ENCODE measurements at places on chromosomes 6 and 20.
A peak's percentile ranks its signal among the peaks of the same experiment; 100 is the strongest.

GRCh38 chr6:16412982-16413381 lies 174.6 kb downstream of the GMPR start:
- no peak for DNase-seq

DNA sequence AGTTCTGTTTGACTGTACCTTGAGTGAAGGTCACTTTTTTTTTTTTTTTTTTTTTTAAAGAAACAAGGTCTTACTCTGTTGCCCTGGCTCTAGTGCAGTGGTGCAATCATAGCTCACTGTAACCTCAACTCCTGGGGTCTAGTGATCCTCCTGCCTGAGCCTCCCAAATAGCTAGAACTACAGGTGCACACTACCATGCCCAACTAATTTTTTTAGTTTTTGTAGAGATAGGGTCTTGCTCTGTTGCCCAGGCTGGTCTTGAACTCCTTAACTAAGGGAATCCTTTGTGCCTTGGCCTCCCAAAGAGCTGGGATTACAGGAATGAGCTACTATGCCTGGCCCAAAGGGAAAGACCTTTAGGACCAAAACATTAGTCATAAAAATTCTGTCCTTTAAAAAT lies 413.7 kb downstream of the CDKAL1 start:
- no peak for DNase-seq

DNA sequence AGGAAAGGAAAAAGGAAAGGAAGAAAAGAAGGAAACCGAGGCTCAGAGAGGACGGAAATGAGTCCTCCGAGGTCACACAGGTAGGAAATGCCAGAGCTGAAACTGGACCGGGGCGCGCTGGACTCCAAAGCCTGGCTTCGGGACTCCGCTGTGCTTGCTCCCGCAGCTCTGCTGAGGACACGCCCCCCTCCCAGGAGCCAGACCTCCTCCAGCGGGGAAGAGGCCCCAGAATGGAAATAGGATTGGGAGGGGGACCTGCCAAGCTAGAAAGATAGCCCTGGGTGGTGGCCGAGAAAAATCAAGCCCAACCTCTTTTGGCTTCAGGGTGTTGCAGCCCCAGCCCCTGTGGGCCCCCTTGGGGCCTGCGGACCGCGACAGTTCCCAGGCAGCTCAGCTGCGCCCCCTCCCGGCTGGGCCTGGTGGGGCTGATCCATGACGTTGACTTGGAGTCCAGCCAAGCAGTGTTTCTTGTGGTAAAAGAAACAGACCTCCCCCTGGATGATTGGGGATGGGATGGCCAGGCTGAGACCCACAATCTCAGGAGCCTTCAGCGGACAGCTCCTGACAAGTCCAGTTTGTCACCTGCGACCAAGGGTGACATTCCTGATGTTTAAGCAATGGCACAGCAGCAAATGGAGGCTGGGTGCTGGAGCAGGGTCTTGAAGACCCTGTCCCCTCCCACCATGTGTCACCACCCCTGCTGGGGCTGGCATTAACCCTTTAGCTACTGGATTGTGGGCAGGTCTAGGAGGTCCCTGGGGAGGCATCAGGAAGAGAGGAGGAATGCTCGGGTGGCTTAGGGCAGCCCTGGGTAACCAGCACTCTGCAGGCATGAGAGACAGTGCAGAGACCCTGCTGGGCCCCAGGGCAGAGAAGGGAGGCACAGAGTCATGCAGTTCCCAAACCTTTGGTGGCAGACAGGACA lies 55.4 kb downstream of the RIPOR3 start:
- DNase-seq, result peak; percentile 85

- no peak for DNase-seq
Measured at GRCh38 chr6:139240161-139241010, 51.4 kb downstream of the TXLNB start.

DNA sequence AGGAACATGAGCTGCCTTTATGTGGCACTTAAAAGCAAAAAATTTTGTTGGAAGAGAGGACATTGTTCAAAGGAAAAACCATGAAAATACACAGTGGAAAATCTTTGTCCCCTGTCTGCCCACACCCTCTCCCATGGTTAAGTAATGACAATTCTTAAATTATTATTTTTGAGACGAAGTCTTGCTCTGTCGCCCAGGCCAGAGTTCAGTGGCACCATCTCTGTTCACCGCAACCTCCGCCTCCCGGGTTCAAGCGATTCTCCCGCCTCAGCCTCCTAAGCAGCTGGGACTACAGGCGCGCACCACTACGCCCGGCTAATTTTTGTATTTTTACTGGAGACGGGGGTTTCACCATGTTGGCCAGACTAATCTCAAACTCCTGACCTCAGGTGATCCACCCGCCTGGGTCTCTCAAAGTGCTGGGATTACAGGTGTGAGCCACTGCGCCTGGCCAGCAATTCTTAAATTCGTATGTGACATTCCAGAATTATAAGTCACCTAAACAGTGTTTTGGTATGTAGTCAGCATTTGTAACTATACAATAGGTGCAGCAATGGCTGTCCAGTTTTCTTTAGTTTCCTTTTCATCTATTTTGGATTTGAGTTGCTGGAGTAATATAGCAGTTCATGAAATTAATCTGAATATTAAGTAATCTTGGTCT lies 636 bp upstream of the SSR1 start:
- no peak for DNase-seq

DNA sequence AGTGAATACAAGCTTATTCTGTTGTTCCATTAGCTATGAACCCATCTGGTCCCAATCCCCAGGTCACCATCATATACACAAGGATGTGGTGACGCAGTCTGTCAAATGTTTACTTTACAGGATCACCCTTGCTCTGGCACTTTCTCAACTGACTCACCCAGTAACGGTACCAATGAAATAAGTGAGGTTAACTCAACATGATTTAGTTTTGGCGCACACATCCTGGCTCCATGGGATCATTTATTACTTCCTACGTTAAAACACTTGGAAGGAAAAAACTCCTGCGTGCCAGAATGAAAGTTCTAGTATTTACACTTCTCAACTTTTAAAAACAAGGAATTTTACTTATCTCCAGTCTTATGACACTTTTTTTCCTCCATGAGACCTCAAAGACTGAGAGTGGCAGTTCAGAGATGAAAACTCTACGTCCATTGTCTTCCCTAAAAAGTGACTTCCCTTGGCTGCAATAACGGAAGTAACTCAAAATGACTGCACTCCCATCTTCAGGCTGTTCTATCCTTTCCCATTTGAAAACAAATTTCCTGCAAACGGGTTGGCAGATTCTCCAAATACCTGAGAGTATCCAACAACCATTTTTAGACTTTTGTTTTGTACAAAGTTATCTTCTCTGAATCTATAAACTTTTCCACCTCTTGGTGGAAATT lies 15.9 kb downstream of the AGPAT4 start:
- DNase-seq, result no peak

DNA sequence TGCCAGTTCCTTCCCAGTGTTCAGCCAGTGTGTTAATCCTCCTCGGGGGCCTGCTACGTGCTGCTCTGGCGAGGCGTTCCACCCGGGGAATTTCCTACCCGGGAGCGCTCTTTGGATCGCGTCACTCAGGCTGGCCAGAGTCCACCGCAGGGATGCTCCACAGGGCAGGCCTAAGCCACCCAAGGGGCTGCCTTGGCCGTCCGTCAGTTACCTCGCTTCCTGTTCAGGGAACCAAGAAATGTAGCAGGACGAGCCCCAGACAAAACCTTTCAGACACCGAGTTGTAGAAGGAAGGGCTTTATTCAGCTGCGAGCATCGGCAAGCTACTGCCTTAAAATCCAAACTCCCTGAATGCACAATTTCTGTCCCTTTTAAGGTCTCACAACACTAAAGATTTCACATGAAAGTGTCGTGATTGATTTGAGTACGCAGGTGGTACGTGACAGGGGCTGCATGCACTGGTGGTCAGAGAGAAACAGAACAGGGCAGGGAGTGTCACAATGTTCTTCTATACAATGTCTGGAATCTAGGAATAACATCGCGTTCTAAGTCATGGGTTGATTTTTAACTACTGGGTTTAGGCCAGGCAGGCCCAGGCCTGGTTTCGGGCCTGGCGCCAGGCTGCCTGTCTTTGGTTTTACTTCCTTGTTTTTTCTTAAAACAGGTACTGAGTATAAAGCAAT lies 15.7 kb upstream of the POU5F1 start:
- no peak for DNase-seq

- no peak for DNase-seq
Measured at GRCh38 chr20:37131486-37131885, 35.7 kb upstream of the RBL1 start.

GRCh38 chr6:166097914-166098522 lies 69.6 kb downstream of the TBXT start:
- DNase-seq, result peak; percentile 35

Data from SK-N-DZ (cell line).